ENCODE measurements at places on chromosomes 5 and 9.

- no peak for DNase-seq
Observed at GRCh38 chr9:112245126-112245525, 70.0 kb upstream of the SUSD1 start.

GRCh38 chr5:61159070-61159469 is 3.2 kb downstream of the SMIM15 start:
- DNase-seq = no peak

- DNase-seq = no peak
Observed at GRCh38 chr9:135976531-135976930, 15.4 kb upstream of the UBAC1 start.

DNA sequence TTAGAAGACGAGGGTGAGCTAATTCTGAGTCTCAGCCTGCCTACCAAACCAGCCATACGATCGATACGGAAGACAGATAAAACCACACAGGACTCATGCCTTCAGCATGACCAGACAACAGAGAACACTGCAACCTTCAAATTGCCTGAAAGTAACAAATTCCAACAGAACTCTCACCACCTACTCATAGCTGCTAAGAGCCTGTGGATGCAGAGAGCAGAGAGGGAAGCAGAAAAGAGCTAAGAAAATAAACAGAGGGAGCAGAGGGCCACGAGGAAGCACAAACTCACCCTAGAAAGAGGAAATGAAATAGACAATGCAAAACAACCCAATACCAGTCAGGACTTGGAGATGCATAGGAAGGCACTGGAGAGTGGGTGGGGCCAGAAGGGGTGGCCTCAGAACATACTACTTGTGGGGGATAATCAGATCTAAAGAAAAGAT is 86.7 kb upstream of the TAS2R1 start:
- DNase-seq = no peak

DNA sequence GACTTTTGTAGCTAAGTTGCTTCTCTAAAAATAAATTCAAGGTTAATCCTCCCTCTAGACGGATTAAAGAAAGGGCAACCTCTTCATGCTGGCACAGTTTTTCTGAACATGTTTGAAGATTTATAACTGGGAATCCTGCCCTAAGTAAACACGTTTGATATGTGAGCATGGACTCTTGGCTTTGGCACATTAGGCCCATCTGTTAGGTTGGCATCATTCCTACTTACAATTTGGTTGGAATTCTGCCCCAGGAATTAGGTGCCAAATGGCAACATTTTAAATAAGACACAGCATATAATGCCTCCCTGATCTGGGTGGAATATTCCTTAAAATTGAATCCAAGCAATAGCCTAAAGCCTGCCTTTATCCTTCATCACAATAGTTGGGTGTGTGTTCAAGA is 372.3 kb upstream of the CDH18 start:
- no peak for DNase-seq

- DNase-seq = no peak
Observed at GRCh38 chr5:77232574-77233358, 22.3 kb downstream of the PDE8B start.

GRCh38 chr5:103522586-103522985 is 40.0 kb downstream of the NUDT12 start:
- DNase-seq = no peak

DNA sequence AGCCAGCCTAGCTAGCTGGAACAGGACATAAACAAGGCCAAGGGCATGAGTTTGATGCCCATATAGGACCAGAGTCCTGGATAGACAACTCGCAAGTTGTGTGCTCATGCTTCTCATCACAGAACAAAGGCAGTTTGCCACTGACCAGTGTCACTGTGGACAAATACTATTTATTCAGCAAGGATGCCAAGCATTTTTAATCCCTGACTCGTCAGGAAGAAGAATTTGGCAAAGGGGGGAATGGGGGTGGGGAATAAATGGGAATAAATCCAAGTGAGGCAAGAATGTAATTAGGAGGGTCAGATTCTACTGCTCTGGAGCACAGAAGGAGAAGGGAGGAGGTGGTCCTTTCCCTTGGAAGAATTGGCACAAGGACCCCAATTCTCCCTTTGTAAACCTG is 46.8 kb upstream of the ANKRD55 start:
- no peak for DNase-seq

DNA sequence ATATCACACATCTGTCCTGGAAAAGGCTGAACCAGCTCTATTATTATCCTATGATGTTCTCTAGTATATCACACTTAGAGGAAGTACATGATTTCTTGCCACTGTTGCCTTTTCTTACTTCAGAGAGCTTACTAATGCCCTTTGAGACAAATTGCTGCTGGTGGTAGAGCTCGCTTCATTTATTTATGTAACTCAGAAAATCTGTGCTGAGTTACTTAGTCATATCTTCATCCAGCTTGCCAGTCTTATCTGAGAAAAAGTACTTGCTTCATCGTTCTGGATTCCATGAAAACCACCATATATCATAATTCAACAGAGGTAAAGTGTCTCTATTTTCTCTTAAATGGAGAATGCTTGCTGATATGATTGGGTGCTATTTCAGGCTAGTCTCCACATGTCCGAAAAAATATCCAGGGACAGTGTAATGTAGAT is 26.6 kb downstream of the PTPDC1 start:
- no peak for DNase-seq

GRCh38 chr5:108798513-108799265 is 51.0 kb downstream of the FER start:
- no peak for DNase-seq

GRCh38 chr9:134809826-134810225 is 70.8 kb upstream of the FCN2 start:
- no peak for DNase-seq

- no peak for DNase-seq
Observed at GRCh38 chr9:99244344-99245260, 22.5 kb downstream of the SEC61B start.

DNA sequence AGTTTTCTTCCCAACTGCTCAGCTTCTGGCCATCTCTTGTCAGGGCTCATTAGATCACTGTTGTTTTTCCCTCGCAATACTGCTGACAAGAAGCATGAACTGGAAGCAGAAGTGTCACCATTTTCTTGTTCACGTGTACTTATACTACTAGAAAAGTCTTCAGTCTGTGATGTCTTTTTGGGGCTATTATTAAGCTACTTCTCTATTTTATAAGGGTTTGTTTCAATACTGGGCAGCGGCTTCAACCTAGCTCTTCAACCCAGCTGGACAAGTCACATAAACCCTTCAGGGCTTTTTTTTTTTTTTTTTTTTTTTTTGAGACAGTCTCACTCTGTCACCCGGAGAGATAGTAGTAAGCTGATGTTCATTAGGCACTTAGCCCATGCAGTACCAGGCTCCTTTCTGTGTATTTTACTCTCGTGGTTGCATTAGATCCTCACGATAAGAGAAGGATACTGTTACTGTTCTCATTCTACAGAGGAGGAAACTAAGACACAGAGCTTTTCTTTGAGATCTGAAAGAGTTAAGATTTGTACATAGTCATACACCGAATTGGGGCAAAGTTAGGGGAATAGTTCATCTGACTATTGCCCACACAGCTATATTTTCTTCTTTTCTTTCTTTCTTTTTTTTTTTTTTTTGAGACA is 20.5 kb downstream of the RAPGEF1 start:
- no peak for DNase-seq

GRCh38 chr9:12416716-12417115 is 276.5 kb upstream of the TYRP1 start:
- DNase-seq = no peak

DNA sequence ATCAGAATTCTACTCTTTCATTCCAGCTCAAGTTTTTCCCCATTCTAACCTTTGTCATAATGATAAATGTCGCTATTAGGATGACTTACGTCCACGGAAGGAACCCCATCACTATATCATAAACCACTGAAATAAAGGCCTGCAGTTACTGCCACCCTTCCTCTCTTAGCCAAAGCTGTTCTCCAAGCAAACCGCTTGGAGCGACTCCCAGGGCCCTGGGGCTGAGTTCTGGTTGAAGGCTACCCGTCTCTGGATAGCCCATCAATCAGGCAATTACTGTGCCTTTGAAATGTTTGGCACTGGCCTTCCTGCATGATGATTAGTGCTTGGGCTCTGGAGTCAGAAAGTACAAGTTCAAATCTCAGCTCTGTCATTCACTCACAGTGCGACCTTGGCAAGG is 386.0 kb downstream of the SPOCK1 start:
- DNase-seq = no peak

DNA sequence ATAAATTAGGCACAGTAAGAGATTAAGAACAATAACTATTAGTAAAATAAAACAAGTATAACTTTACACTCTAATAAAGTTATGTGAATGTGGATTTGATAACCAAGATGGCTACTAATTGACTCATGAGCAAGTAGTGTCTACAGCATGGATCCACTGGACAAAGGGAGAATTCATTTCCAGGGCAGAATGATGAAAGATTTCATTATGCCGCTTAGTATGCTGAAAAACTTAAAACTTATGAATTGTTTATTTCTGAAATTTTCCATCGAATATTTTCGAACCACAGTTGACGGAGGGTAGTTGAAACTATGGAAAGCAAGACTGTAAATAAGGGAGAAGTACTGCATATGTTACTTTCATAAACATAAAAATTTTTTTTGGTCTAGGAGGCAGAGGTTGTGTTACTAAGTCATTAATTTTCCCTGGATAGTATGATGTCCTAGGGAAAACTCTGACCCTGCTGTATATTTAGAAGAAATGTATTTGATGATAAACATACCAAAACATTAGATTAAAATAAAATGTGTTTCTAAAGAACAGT is 24.9 kb upstream of the TARS1 start:
- DNase-seq = no peak

GRCh38 chr9:69527454-69527853 is 144.7 kb downstream of the APBA1 start:
- no peak for DNase-seq

DNA sequence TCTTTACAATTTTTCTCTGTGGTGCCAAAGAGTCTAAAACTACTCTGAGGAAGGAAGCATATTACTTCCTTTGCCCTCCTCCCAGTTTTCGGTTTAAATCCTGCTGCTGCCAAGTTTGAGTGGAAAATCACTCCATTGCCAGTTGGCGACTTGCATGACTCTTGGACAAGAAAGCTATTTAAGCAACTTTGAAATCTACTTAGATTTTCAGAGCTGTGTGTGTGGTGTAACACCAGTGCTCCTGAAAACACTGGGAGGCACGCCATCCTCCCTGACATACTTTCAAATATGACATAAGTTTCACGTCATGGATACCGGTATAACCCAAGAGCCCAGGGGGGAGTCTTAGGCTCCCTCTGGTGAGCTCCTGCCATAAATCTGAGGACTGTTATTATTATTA is 83.5 kb upstream of the RIOK2 start:
- DNase-seq = no peak

DNA sequence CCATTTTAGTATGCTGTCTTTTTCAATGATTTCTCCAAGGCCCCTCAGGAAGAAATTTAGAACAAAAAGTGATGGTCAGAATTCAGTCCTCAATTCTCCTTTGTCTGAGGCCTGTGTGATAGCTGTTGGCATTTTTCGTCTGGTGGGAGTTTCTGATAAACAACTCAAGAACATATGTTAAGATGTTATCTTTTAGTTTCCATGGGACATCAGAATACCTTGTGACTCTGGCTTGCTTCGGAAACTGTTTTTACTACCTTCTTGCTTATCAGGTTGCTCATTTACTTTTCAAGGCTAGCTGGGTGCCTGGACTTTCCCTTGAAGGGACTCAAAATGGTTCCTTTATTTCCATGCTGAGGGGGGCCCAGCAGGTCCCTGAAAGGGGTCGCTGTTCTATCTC is 97.2 kb downstream of the INVS start:
- DNase-seq = no peak

All from CD4-positive, alpha-beta T cell treated with Interleukin-17A for 4 hours (primary cell).